ENCODE measurements at places on chromosomes 2 and 18.

GRCh38 chr2:1995987-1996386 lies 251.7 kb upstream of the PXDN start:
- DNase-seq: no peak

- no peak for DNase-seq
Measured at GRCh38 chr2:200007306-200007705, 51.9 kb downstream of the MAIP1 start.

DNA sequence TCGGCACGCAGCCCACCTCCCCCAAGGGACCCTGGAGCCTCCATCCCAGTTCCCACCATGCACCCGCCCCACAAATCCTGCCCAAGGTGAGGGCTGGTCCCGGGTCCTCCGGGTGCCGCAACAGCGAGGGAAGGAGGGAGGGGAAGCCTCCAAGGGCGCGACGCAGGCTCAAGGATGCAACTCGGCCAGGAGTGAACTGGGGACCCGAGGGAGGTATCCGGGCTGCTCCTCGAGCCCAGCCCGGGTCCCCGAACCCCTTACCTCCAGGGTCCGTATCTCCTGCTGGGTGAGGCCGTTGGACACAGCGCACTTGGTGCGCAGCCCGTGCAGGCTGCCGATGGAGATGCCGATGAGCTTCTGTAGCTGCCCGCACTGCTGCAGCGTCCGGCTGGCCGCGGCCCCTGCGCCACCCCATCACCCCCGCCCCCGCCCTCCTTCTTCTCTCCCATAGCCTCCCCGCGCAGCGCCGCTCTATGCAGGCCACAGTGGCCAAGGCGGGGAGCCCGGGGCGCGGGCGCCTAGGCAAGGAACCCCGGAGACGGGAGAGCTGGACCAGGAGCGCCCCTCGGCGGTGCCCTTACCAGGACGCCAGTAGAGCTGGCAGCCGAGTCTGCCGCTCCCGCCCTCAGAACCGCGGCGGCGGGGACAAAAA lies 124.1 kb downstream of the ANKRD30BL start:
- no peak for DNase-seq

GRCh38 chr18:53935399-53935798 lies 289.1 kb downstream of the MBD2 start:
- no peak for DNase-seq

DNA sequence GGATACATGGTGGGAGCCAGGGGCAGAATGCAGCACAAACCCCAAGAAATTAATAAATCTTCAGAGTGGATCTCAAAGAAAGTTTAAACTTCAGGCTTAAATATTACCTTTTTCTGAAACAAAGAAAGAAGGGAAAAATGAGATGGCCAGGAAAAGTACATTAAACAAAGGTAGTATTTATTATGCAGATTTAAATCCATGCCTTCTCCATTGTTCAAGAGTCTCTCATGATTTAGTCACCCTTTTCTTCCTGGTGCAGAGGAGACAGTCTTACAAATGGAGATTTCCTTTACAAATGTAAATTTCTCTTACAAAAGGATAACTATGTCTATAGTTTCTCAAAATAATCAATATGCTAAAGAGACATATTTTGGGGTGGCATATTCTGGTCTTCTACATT lies 33.4 kb upstream of the PPM1B start:
- no peak for DNase-seq

DNA sequence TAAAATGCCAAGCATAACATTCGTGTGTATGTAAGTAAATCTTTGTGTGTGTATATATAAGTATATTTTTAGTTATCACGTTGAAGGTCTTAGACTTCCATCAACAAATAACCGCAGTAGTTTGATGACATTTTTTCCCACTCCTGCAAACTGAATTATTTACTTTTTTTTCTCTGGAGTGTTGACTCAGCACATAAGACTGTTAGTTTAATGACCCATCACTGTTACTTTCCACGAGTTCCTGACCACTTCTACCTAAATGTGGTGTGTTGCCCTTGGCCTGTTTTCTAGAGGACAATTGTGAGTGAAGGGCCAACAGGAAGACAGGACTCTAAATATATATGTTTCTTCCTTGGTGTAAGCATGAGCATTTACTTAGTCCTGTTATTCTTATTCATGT lies 71.3 kb upstream of the TXNDC2 start:
- DNase-seq: no peak

GRCh38 chr2:88053934-88054781 lies 1.4 kb downstream of the KRCC1 start:
- DNase-seq: no peak

GRCh38 chr2:37892436-37893114 lies 32.5 kb upstream of the RMDN2 start:
- no peak for DNase-seq

- no peak for DNase-seq
Measured at GRCh38 chr2:3470166-3470651, 49.1 kb downstream of the ADI1 start.

- no peak for DNase-seq
Measured at GRCh38 chr2:8923183-8923582, 80.3 kb downstream of the MBOAT2 start.

DNA sequence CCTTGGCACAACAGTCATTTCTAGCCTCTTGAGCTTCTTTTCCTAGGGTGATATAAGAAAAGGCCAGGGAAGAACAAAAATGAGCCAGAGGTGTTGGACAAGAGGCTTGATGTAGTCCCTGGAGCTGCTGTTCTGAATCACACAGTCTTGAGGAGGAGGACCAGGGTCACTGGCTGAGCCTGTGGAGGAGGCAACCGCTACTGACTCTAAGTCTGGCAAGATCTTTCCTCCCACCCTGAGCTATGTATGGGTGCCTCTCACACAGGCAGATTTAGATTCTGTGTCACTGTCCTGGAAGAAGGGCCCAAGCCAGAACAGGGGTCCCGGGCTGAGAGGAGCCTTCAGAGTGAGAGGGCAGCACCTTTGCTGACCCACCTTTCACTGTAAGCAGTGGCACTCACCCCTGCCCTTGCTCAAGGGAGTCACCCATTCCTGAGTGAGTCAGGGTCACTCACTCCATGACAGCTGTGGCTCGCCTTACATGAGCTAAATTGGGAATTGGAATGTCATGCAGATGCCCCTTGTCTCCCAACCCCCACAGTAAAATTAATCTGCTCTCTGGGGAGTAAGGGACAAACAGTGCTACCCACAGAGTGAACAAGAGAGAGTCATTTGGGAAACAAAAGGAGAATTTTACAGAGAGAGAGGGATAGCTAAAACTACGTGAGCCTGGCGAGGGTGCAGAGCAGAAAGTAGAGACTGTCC lies at the start of gene TRIM54:
Gene TRIM54, plus strand, starts transcription at position 575 of the 705 bp plus-strand sequence. CDS start 303 bp downstream, outside the sequence.
- DNase-seq: no peak

DNA sequence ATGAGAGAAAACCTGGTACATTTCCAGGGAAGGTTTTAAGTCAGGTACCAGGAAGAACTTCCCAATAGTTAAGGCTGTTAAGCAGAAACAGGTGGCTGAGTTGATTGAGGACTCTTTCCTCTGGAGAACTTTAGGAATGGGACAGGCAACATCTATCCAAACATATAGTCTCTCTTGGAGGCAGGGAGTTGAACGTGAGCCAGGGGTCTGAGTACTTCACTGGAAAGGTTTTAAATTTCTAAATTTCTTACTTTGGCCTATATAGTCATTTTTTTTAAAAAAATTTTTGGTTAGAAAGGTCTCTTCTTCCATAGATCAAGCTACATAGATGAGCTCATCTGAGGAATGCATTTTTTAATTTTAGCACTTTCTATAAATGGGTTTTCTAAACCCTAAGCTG lies 261.4 kb upstream of the TCF4 start:
- no peak for DNase-seq

All from stimulated activated CD4-positive, alpha-beta T cell treated with anti-CD3 and anti-CD28 coated beads, Interleukin-2, amount 100 ng/mL, for 4 hours (primary cell).